Central memory CD8-positive, alpha-beta T cell (primary cell): ENCODE measurements at places on chromosomes 5 and 9.

- H3K27me3 ChIP-seq = no peaks in the 10 kb centered on the region
- no peak overlapping the region for H3K4me3 ChIP-seq
- no peaks in the 10 kb centered on the region for H3K4me1 ChIP-seq
- peaks cover 16% of the 10 kb centered on the region for H3K36me3 ChIP-seq
These were observed 41.2 kb downstream of the NADK2 start for GRCh38 chr5:36200513-36200912.

DNA sequence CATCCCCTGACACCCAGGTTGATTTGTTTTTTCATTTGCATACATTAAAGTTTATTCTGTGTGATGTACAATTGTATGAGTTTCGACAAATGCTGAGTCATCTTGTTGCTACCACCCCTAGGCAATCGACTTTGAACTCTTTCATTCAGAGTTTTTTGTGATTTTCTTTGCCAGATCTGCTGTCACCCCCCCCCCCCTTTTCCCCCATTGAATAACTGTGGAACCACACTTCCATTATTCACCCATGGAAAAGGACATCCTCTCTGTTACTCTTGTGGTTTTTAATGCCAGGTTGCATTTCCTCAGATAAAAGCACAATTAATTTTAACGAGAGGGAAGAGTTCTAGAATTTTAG lies 13.7 kb upstream of the FAM120AOS start:
- no peak for DNase-seq
- peak overlapping the region; percentile 44 for H3K27ac ChIP-seq
- H3K27me3 ChIP-seq = no peaks in the 10 kb centered on the region
- H3K4me3 ChIP-seq = peak overlapping the region; percentile 23
- peaks cover 83% of the 10 kb centered on the region for H3K4me1 ChIP-seq

- no peaks in the 10 kb centered on the region for H3K4me1 ChIP-seq
- no peak overlapping the region for H3K27ac ChIP-seq
- peaks cover 41% of the 10 kb centered on the region for H3K27me3 ChIP-seq
- no peak overlapping the region for H3K4me3 ChIP-seq
- no peak for DNase-seq
These were observed 163.7 kb downstream of the COL23A1 start for GRCh38 chr5:178426326-178427130.

- peak within 1 kb of the TSS; percentile 58 for H3K4me3 ChIP-seq
- H3K36me3 ChIP-seq = peaks cover 2% of the 10 kb centered on the region
- DNase-seq = no peak
- H3K27me3 ChIP-seq = peaks cover 82% of the 10 kb centered on the region
- peaks cover 6% of the 10 kb centered on the region for H3K4me1 ChIP-seq
These were observed at the start of gene OCLN for GRCh38 chr5:69492391-69492922. TSS of gene OCLN (plus strand) at chr5:69492790. CDS start at chr5:69504245, 11,455 bp downstream.

- H3K4me1 ChIP-seq = no peaks in the 10 kb centered on the region
- no peak overlapping the region for H3K4me3 ChIP-seq
- no peak overlapping the region for H3K27ac ChIP-seq
- no peaks in the 10 kb centered on the region for H3K36me3 ChIP-seq
These were observed 291.2 kb downstream of the EPB41L4A start for GRCh38 chr5:112127861-112128260.

GRCh38 chr5:9514968-9515367 lies 30.9 kb downstream of the SEMA5A start:
- H3K4me1 ChIP-seq = no peaks in the 10 kb centered on the region
- no peak overlapping the region for H3K27ac ChIP-seq
- H3K36me3 ChIP-seq = no peaks in the 10 kb centered on the region
- no peak overlapping the region for H3K4me3 ChIP-seq
- DNase-seq = no peak

DNA sequence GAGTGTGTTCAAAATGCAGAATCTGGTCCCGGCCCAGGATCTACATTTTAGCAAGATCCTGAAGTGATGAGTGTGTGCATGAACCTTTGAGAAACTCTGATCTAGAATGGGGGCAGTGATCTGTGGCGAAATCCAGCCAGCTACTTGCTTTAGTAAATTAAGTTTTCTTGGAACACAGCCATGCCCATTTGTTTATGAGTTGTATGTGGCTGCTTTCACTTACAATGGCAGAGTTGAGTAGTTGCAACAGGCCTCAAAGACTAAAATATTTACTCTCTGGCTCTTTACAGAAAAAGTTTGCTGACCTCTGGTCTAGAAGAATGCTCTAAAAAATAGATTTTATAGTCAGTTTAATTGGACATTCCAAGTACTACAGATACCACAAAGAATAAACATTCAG lies 588.3 kb downstream of the BNC2 start:
- H3K27me3 ChIP-seq = no peaks in the 10 kb centered on the region
- no peaks in the 10 kb centered on the region for H3K4me1 ChIP-seq
- no peak overlapping the region for H3K4me3 ChIP-seq

GRCh38 chr9:75545287-75545686 lies 345.2 kb upstream of the PCSK5 start:
- H3K27me3 ChIP-seq = no peaks in the 10 kb centered on the region
- DNase-seq = no peak
- H3K36me3 ChIP-seq = no peaks in the 10 kb centered on the region

DNA sequence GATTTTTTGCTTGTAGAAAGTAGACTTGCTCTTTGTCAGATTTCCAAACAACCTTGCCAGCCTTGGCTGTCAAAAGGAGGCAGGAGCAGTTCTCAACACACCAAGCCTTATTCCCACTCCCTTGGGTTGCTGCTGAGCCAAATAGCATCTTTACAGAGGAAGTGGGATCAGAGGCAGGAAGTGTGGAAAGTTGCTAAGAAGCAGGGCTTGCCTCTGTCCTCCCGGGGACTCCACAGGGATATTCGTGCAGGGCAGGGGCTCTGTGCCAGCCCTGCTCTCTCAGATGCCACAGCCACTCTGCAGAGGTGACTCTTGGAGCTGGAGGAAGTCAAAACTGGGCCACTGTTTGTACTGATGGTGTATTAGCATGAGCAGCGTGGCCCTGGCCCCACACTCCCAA lies 24.3 kb downstream of the PTPDC1 start:
- H3K27ac ChIP-seq = no peak overlapping the region
- H3K4me3 ChIP-seq = no peak overlapping the region
- H3K36me3 ChIP-seq = no peaks in the 10 kb centered on the region
- no peaks in the 10 kb centered on the region for H3K27me3 ChIP-seq

DNA sequence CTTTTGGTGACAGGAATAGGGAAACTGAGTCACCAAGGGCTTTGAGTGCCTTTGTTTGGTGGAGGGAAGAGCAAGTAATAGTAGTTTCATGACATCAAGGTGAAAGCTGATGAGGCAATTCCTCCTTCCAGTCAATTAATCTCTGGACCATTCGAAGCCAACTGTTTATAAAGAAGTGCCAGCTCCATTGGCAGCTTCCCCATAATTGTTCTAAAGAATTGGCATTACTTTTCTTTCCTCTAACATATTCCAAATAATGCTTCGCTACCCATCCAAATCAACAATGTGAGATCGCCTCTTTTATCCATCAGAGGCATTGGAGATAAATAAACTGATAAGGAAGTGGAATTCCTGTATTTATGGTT lies 132.4 kb downstream of the NPR3 start:
- no peak overlapping the region for H3K4me3 ChIP-seq
- H3K27me3 ChIP-seq = no peaks in the 10 kb centered on the region
- no peaks in the 10 kb centered on the region for H3K36me3 ChIP-seq
- no peaks in the 10 kb centered on the region for H3K4me1 ChIP-seq
- no peak for DNase-seq

- no peaks in the 10 kb centered on the region for H3K36me3 ChIP-seq
- no peak for DNase-seq
- H3K27me3 ChIP-seq = peaks cover 18% of the 10 kb centered on the region
These were observed 50.8 kb downstream of the CTSL start for GRCh38 chr9:87776481-87777379.

DNA sequence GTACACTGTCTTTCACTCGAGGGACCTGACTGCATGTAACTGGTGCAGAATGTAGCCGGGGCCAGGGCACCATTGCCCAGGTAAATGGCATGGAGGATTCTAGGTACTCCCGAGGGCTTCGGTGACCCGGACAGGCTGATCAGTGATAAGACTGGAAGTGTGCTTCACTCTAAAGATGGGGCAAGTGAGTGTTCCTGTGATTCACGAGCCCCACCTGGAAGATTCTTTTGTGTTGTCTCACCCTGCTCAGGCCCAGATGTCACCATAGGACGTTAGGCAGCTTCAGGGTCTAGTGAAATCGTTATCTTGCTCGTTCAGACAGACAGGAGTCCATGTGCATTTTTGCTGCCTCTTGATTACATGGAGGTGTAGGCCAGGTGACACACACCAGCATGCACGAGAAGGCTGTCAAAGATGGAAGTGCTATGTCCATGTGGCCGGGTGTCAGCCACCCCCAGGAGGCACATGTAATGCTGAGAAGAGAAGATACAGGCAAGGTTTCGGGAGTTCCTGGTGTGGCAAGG lies 73.9 kb downstream of the WNK2 start:
- H3K27me3 ChIP-seq = peaks cover 11% of the 10 kb centered on the region
- no peaks in the 10 kb centered on the region for H3K36me3 ChIP-seq
- H3K4me3 ChIP-seq = no peak overlapping the region
- H3K27ac ChIP-seq = no peak overlapping the region
- peak; percentile 11 for DNase-seq

DNA sequence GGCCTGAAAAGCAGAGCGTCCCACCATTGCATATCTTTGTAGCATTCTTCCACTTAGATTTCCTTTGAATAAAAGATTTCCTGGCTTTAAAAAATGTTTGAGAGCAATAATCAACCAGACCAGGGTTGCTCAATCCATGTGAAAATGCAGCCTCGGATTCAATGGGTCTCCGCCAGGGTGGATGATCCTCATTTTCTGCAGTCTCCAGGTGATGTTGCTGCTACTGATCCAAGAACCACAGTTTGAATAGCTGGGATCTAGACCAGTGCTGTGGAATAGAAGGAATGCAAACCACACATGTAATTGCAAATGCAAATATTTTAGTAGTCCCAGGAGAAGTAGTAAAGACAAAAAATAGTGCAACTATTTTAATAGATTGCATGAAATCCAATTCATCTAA lies 317.6 kb downstream of the IRX1 start:
- no peaks in the 10 kb centered on the region for H3K27me3 ChIP-seq
- H3K27ac ChIP-seq = no peak overlapping the region
- no peaks in the 10 kb centered on the region for H3K36me3 ChIP-seq
- no peak for DNase-seq
- no peak overlapping the region for H3K4me3 ChIP-seq

DNA sequence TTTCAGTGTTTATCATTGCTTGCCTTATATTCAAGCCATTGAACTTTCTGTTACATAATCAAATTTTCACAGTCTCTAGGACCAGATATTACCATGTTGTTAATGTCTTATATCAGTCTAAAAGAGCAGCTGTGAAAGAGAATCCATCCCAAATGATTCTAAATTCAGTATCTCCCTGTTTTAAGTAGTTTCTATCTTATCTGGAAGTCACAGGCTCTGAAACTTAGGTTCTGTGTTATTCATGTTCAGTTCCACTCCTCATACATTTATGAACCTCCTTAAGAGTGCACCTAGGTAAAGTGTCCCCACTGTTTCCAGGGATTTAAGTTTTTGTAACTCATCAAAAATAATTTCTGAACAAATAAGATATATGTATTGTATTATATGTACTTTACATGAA lies 9.7 kb downstream of the LYRM7 start:
- peaks cover 18% of the 10 kb centered on the region for H3K4me1 ChIP-seq
- H3K27ac ChIP-seq = no peak overlapping the region
- H3K27me3 ChIP-seq = no peaks in the 10 kb centered on the region
- peaks cover 6% of the 10 kb centered on the region for H3K36me3 ChIP-seq
- no peak overlapping the region for H3K4me3 ChIP-seq

DNA sequence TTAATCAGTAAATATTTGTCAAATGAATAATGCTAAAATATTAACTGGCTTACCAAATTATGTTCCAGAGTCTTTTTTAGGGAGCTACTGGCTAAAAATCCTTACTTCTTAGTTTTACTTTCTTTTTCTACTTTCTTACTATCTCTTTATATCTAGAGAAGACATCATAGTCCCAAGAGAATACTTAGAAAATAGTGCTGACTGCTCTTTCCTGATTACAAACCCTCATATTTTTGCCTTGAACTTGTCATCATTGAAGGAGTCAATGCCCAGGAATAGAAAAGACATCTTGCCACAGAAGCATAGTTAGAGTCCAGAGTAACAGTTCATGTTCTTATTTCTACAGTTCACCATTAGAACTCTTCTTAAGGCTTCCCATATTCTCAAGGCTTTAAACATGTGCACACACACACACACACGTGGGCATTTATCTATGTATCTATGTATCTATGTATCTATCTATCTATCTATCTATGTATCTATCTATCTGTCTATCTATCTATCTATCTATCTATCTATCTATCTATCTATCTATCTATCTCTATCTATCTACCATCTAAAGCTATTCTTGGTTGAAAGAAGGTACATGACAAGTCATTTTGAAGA lies 654.3 kb downstream of the ANXA1 start:
- no peak for DNase-seq
- H3K27me3 ChIP-seq = no peaks in the 10 kb centered on the region
- H3K4me3 ChIP-seq = no peak overlapping the region
- H3K4me1 ChIP-seq = no peaks in the 10 kb centered on the region
- H3K36me3 ChIP-seq = no peaks in the 10 kb centered on the region

- no peaks in the 10 kb centered on the region for H3K27me3 ChIP-seq
- H3K4me1 ChIP-seq = no peaks in the 10 kb centered on the region
- no peak overlapping the region for H3K27ac ChIP-seq
- DNase-seq = no peak
- no peaks in the 10 kb centered on the region for H3K36me3 ChIP-seq
These were observed 264.7 kb downstream of the TRIM32 start for GRCh38 chr9:116951588-116952435.

DNA sequence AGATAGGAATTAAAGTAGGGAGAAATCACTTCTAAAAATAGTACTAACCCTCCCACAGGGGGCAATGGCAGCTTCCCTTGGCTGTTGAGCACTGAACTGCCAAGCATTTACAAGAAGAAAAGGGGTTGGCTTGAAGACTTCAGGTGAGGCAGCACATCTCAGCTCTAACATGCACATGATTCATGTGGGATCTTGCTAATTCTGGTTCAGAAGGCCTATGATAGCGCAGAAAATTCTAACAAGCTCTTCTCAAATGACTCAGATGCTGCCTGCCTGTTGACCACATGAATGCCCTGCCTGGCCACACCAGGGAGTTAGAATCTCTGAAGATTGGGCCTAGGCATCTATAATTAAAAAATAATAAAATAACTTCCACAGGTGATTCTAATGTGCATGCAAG lies 22.6 kb downstream of the CD180 start:
- H3K4me3 ChIP-seq = no peak overlapping the region
- H3K27me3 ChIP-seq = no peaks in the 10 kb centered on the region
- no peak for DNase-seq
- no peak overlapping the region for H3K27ac ChIP-seq

DNA sequence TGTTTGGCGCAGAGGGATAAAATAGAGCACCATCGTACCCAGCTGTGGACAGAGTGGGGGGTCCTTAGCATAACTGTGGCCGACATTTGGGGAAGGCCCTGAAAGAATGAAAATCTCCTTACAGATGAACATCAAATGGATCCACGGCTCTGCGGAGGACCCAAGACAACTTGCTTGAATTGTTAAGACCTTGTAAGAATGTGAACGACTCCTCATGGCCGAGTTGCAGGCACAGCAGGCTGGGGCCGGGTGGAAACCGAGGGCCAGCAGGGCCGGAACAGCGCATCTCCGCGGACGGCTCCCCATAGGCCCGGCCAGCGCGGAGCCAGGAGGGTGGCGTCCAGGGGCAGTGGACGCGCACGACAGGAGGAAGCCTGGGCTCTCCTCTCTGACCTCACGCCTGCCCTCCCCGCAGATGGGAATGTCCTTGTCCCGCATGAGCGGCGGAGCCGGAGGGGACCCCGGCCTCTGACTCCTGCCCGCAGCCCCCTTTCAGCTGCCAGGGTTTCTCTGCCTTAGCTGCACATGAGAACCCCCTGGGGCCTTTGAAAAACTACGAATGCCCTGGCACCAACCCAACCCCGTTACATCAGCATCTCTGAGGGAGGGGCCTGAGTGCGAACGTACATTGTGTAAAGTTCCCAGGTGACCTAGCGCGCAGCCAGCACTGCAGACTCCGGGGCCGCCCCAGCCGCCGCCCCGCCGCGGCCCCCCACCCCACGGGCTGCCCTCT lies 36.2 kb upstream of the PTCH1 start:
- H3K36me3 ChIP-seq = no peaks in the 10 kb centered on the region
- no peak for DNase-seq
- H3K27ac ChIP-seq = no peak overlapping the region
- H3K4me1 ChIP-seq = no peaks in the 10 kb centered on the region
